ENCODE measurements at places on chromosomes 12 and 14.

- no peak for DNase-seq
Observed at GRCh38 chr12:14601692-14602478, 34.2 kb upstream of the PLBD1 start.

DNA sequence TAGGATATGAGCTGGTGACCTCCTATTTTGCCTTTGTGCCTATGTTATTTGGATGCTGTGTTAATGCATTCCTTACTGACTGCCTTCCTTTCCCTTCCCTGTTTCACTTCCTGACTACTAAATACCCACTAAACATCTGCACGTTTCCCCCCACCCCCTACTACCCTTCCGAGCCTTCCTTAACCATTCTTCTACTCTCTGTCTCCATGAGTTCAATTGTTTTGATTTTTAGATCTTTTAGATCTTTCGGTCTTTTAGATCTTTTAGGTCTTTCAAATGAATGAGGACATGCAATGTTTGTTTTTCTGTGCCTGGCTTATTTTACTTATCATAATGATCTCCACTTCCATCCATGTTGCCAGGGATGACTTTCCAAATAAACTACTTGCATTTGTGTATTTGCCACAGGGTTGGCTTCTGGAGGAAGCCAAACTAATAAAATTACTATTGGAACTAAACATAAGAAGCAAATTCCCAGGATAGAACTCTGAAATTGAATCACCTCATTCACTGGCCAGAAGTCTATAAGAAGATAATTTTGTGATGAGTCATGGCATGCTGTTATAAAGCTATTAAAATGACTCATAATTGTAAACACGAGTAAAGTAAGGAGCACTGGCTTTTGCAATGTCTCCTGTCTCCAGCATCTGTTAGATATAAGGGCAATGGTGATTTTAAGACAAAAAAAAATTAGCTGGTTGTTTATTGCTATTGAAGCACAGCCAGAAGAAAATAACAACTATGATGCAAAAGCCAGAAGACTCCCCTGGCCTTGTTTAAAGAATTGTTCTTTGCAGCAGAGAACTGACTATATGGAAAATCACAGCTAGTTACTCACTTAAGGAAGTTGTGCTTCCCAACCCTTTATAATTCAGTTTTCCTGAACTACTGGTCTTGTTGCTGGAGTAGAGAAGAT is 586.3 kb downstream of the LRFN5 start:
- DNase-seq, result no peak

DNA sequence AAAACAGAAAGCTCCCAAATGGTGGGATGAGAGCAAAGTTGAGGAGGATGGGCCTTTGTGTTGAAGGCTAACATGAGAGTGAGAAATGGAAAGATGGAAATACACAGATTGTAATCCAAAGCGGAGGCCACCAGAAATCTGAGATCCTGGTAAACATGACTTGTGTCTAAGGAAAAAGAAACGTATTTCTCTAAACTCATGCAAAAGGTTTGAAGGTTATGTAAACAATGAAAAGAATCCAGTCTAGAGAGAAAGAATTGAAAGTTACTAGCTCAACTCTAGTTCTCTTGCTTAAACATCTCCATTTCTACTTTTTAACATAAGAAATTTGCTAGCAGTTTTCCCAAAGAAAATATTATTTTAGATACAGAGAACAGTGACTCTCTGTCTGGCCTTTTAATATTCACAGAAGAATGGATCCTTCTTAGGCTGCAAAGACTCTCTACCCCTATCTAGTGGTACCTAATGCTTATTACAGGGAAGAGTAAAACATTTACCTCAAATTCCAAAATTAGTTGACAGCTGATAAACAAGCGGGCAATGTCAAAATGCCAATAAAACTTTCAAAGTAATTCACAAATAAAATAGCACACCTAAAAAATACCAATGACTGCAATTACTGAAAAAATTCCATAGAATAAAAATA is 75.8 kb upstream of the SOX5 start:
- DNase-seq, result no peak

DNA sequence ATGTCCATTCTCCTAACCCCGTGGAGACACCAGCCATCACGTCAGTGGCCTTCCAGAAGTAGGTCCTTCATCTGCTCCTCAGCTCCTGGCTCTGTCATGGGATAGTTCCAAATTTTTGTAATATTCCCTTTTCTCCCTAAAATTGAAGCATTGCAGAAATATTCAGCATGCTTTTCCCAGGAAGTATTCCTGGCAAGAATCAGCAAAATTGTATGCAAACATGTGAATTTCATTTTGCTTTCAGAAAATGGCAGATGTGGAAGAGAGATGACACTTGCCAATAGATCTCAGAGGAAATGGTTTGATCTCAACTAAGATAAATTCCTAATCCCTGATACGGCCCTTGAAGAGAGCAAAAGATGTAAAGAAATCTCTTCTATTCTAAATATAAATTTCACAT is 298.9 kb downstream of the ITPR2 start:
- DNase-seq, result no peak

- no peak for DNase-seq
Observed at GRCh38 chr12:115404761-115405470, 720.9 kb upstream of the TBX3 start.

GRCh38 chr12:43147878-43148277 is 404.1 kb downstream of the ADAMTS20 start:
- DNase-seq, result no peak
